ENCODE measurements at places on chromosomes 12 and 14.

DNA sequence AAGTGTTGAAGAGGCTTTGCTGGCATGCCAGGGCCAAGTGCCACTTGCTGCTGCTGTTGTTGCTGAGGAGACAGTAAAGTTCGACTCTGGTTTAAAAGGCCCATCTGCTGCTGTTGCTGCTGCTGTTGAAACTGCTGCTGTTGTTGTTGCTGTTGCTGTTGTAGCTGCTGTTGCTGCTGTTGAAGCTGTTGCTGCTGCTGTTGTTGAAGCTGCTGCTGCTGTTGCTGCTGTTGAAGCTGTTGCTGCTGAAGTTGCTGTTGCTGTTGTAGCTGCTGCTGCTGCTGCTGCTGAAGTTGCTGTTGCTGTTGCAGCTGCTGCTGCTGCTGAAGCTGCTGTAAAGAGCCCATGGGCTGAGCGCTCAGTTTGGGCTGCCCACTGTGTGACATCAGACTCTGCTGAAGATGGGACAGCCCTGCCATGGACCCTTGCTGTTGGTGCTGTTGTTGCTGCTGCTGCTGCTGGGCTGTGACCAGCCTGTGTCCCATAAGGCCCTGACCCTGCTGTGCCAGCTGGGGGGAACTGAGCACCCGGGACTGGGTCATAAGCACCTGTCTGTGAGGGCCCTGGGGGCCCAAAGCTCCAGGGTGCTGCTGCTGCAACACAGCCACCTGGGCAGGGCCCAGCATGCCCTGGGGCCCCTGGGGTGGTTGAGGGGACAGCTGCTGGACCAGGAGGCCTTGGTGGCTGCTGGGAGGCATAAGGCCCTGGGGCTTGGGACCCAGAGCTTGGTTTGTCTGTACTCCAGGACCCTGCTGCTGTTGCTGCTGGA is 14.3 kb upstream of the PRKAG1 start:
- no peak for DNase-seq

GRCh38 chr12:8048906-8049305 is 16.4 kb downstream of the FOXJ2 start:
- no peak for DNase-seq

GRCh38 chr14:100810861-100811461 is 15.0 kb upstream of the MEG3 start:
- DNase-seq, result no peak

DNA sequence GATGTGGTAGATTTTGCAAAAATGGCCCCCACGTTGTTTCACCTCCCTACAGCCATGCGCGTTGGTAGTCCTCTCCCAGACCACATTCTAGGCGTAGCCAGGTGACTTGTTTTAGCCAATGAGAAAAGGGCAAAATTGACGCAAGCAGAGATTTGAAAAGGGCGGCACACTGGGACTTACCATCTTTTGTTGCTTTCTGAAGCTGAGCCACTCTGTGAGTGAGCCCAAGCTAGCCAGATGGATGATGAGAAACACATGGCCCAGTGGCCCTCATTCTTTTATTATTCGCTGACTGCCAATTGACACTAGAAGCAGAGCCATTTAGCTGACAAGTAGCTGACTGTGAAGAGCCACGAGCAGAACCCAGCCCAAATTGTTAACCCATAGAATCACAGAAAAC is 142.0 kb upstream of the GZMB start:
- no peak for DNase-seq

DNA sequence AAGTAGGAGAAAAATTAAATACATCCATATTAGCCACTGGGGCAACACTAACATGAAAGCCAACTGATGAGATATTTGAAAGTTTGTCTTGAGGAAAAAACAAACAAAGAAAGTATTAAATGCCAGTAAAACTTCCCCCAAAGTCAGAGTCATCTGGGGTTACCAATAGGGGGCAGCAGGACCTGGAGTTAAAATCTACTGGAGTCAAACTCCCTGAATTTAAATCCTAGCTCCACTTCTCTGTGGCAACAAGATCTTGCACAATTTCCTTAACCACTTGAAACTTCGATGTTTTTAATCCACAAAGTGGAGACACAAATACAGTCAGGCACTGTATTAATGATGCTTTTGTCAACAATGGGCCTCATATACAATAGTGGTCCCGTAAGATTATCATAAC is 14.4 kb downstream of the PLEKHG7 start:
- DNase-seq, result no peak

DNA sequence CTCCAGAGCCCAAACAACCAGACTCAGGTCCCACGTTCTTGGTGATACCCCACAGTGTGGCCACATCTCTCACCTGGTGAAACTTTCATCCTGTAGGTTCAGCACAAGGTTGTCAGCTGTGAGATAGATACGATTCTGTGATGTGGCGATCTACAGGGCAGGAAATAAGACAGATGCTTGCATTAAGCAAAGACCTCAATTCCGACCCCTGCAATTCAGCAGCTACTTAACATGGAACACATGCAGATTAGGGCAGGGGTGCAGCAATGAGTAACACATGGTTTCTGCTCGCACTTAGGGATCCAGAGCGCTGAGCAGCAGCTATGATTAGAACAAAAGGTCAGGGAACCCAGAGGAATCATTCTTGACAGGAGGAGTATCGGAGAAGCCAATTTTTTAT is 4.1 kb downstream of the PHB2 start:
- DNase-seq, result no peak

GRCh38 chr14:78170203-78170602 is at the start of gene NRXN3:
Gene NRXN3 (plus strand): TSS chr14:78170373. CDS start chr14:78243094, 72,721 bp downstream.
- no peak for DNase-seq

DNA sequence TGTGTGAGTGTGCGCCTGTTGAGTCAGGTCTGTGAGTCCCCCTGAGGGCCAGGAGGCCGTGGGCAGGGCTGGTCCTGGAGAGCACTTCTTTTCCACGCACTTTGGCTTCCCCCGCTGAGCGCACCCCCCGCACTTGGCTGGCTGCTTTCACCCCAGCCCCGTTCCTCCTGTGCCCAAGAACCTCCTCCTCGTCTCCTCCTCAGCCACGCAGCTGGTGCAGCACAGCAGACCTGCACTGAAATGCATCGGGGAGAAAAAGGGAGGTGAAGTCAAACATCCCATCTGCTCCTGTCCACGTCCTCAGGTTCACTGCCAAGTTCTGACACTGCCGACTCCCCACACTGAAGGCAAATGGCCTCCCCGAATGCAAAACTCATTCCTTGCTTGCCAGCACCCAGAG is 362.7 kb upstream of the SFSWAP start:
- DNase-seq, result no peak

DNA sequence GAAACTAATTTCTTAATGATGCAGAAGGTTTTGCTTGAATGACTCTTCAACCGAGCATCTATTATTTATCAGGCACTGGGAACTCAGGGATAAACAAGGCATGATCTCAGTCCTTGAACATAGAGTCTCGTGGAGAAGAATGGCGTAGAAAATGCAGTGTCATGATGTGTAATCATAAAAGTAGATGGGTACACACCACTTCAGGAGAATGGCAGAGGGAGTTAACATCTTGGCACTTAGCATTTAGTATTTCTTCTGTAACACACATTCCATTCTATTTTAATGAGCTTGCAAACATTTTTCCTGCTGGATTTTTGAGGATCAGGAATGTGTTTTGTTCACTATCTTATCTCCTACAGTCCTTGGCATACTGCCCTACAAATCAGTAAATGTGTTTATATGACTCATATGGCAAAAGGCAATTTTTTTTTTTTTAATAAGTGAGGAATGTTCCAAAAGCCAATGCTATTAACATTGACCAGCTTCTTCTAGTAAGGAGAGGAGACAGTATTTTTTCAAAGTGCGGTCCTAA is 3.8 kb downstream of the TXNRD1 start:
- no peak for DNase-seq

GRCh38 chr12:117646520-117646919 is 285.1 kb upstream of the NOS1 start:
- DNase-seq, result no peak

GRCh38 chr12:82893896-82894295 is 207.2 kb downstream of the TMTC2 start:
- no peak for DNase-seq

GRCh38 chr12:91397866-91398532 is 215.4 kb upstream of the DCN start:
- no peak for DNase-seq

- peak; percentile 88 for DNase-seq
Observed at GRCh38 chr14:55579724-55580469, at the start of gene KTN1. Gene KTN1 (plus strand): TSS chr14:55580207. CDS start chr14:55612049, 31,842 bp downstream.

DNA sequence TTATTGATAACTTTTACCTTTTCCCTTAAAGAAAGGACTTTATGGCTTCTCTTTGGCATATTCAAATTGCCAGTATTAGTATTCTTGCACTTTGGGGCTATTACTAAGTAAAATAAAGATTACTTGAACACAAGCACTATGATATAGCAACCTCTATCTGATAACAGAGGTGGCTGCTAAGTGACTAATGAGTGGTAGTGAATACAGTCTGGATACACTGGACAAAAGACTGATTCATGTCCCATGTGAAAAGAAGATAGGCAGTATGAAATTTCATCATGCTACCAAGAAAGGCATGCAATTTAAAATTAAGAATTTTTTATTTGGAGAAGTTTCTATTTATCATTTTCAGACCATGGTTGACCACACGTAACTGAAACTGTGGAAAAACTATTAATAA is 399.9 kb downstream of the FSCB start:
- no peak for DNase-seq

- DNase-seq, result no peak
Observed at GRCh38 chr14:105241641-105242040, 6.7 kb upstream of the BTBD6 start.

GRCh38 chr12:989751-990660 is 1.0 kb upstream of the ERC1 start:
- DNase-seq, result peak; percentile 54

- no peak for DNase-seq
Observed at GRCh38 chr12:52906191-52906601, 1.3 kb upstream of the KRT8 start.

DNA sequence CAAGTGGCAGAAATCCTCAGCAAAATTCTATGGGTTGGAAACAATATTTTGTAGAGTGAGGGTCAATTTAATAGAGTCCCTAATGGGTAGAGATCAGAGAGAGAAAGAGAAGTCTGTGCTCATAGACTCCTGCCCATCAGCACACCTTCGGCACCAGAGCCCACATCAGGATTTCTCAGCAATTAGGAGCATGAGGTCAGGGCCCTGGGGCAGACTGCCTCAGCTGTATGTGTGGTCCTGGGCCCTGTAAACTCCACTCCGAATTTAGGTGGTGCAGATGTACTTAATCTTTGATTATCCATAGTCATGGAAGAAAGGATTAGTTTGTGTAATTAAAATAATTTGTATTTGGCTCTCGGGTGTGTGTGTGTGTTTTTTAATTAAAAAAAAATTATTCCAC is 372.6 kb downstream of the AEBP2 start:
- no peak for DNase-seq

GRCh38 chr12:66380769-66381535 is 78.7 kb downstream of the HELB start:
- DNase-seq, result no peak

- DNase-seq, result no peak
Observed at GRCh38 chr12:40947797-40948196, 240.3 kb upstream of the PDZRN4 start.

DNA sequence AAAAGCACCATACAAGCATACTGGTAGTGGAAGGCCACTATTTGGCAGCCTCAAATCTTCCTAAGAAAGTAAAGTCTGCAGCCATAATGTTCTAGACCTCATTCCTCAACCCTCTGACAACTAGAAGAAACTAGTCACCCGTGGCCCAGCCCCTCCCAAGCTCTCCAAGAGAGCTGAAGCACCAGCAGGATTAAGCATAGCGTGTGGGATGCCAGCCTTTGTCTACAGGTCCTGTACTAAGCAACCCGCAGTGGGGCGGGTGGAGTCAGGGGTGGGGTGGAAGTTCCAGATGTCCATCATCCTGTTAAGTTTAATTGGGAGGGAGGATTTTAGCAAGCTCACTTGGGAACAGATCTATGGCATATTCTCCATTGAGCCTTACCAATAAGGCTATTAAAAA is 14.2 kb downstream of the SLC11A2 start:
- no peak for DNase-seq

DNA sequence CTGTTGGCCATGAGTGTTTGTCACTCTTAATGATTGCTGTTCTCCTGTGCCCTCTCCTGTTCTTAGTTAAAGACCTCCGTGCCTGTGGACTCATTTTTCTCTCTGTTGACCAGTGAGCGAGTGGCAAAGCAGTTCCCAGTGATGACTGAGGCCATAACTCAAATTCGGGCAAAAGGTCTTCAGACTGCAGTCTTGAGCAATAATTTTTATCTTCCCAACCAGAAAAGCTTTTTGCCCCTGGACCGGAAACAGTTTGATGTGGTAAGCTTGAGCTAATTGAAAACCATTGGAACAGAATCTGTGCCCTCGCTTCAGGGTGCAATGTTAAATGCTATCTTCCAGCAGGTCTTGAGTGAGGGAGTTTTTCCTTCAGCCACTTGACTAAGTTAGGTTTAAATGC is 19.8 kb downstream of the ACAD10 start:
- no peak for DNase-seq

DNA sequence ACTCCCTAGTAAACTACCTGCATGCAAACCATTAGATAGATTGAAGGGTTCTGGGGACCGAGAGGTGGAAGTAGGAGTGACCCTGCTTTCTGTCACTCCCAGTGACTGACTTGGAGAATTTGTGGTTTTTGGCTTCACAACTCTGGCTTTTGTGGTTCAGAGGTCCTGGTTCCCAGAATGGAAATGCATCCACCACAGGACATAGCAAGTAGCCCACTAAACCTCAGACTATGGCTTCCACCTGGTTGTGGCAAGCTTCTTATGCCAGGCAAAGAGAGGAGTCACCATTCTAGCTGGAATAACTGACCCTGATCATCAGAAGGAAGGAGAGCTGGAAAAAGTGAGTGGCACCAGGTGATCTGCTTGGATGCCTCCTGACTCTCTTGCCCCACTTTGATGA is 162.4 kb upstream of the TMEM260 start:
- DNase-seq, result no peak

- no peak for DNase-seq
Observed at GRCh38 chr14:99360774-99361595, 89.0 kb upstream of the BCL11B start.

- no peak for DNase-seq
Observed at GRCh38 chr12:104730763-104731162, 227.3 kb downstream of the SLC41A2 start.

DNA sequence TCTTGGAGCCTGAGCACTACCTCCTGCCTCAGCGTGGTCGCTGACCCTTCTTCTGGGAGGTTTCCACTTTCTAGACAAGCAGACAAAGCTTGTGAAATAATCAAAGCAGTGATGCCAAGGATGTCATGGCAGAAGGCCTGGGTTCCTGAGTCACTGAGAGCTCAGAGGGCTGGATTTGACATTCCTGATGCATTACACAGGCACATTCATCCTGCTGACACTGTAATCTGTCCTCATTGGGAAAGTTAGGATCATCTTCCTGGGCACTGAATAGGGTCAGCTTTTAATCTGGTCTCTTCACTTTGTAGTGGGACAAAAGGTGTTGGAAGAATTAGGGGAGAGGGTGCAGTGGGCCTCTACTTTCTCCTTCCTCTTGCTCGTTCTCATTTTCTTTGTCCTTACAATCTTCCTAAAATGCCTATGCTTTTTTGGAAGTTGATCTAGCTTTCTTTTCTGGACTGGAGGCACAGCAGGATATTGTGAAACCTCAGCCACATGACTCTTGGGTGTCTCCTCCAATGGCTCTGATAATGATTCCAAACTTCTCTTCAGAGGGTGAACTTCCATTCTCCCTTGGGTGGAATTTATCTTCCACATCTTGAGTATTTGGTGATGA is 29.6 kb downstream of the EEA1 start:
- DNase-seq, result no peak

GRCh38 chr12:23525450-23526072 is 423.9 kb downstream of the SOX5 start:
- no peak for DNase-seq

GRCh38 chr14:69716478-69717187 is 50.3 kb upstream of the SRSF5 start:
- no peak for DNase-seq

All from stimulated activated CD4-positive, alpha-beta T cell treated with anti-CD3 and anti-CD28 coated beads, Interleukin-4, amount 100 ng/mL, for 1 hour (primary cell).